ENCODE measurements at places on chromosomes 5 and 9.

DNA sequence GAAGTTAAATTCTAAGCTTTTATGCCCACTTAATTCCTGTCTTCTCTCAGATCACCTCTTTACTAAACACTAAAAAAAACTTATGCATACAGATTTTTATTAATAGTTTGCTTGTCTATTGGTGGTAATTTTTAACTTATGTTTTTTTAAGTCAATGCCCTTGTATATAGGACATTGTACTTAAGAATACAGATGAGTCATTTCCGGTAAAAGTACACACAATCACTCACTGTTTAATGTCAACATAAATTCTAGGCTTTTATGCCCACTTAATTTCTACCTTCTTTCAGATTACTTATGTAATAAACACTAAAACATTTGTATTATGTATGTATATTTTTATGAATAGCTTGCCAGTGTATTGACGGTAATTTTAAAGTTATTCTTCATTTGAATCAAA, 872.8 kb upstream of the CDH9 start:
- no peak for DNase-seq

GRCh38 chr9:35714123-35714522, 17.9 kb downstream of the TLN1 start:
- DNase-seq, result no peak

DNA sequence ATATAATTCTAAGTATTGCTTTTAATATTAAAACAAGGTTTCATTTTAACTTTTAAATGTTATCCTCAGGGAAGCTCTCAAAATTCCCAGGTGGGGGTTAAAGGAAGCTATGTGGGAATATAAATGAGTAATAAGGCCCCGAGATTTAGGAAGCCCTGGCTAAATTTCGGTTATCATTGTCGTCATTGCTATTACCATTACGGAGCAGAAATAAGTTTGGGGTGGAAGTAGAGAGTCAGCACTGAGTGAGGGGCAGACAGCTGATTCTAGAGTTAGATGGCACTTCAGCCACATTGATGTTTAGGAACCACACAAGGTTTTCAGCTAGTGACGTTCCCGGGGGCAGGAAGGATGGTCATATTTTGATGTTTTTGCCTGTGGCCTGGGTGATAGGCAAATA, 74.9 kb downstream of the NREP start:
- no peak for DNase-seq

DNA sequence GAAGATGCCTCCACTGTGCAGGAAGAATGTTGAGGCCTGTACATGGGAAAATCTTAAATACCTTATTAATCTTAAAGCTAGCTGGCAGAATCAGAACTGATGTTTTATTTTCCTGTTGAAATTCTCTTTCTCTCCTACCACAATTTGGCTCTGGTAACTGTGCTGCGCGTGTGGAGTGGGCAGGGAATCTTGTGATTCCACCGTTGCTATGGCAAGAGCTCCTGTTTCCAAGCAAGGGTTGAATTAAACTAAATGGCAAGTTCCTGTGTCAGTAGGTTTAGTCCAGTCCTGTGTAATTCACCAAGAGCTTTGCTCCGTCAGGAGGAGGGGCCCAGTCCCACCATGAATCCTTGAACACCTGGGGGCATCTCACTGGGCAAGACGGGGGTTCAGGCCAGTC, 36.4 kb downstream of the NXNL2 start:
- DNase-seq, result no peak

DNA sequence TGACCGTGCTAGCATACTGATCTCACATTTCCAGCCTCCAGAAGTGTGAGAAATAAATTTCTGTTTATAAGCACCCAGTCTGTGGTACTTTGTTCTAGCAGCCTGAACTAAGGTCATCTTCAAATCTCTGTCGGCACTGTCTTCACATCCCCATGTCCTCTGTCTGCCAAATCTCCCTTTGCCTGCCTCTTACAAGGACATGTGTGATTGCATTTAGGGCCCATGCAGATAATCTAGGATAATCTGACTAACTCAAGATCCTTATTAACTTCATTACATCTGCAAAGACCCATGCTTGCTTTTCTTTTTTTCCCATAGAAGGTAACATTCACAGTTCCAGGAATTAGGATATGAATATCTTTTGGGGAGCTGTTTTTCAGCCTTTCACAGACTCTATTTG, 132.7 kb downstream of the AOPEP start:
- DNase-seq, result no peak

- no peak for DNase-seq
These were observed 1266.7 kb downstream of the MAT2B start for GRCh38 chr5:164772122-164772521.

DNA sequence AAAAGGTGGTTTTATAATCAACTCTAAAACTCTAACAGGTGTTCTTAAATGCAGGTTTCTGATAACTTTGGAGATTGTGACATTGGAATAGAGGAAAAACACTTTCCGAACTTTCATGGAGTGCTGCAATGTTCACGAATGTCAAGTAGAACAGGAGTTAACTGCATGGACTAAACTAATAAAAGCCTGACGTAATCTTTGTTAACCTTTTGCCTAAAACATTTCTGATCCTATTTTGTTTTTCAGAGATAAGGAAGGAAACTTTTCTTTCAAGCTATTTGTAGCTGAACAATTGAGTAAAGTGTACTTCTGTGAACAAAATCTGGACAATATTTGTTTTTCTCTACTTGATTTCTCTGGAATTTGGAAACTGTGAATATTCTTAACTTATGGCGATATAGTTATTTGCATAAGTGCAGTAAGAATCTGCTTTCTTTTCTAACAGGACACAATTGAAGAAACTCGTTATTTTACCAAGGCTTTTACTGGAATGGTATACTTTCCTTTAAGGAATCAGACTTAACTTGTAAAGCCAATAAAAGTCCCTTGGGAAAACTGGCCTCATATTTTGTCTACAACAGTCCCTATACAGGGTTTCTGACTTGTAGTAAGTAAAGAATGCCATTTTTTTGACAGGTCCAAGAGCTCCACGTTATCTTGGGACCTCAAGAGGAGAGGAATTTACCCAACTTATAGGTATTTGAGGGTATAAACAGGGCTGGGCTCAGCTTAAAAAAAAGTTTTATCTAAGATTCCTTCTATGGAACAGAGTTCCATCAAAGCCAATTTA, 154.7 kb downstream of the NXNL2 start:
- no peak for DNase-seq

DNA sequence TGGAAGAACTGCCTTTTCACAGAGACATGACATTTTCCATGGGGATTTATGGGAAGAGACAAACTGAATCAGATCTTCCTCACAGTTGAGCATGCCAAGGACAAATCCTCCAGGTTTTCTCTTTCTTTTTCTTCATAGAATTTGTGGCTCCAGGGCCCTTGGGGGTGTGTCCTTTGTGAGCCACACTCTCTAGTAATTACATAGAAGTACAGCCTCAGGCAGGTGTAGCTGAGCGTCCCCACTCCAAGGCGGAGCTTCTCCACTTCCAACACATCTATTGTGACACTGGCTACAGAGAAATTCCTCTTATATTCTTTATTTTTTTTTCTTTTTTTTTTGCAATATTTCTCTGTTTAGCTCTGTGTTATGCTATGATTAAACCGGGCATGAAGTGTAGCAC, 420.5 kb upstream of the CD180 start:
- no peak for DNase-seq

- DNase-seq, result no peak
These were observed 97.6 kb downstream of the CDH10 start for GRCh38 chr5:24547132-24547531.

GRCh38 chr5:164358531-164359259, 853.3 kb downstream of the MAT2B start:
- DNase-seq, result no peak

DNA sequence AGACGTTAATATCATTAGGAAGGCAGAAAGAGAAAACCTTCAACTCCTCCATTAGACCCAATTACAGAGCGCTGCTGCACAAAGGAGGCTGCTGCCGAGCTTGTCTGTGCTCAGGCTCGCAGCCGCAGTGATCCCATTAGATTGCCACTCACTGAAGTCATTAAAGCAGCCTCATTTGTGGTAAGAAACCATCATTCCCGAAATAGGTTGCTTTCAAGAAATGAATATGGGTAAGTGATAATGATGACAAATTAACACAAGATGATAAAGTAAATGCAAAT, 137.2 kb downstream of the CAVIN4 start:
- no peak for DNase-seq

Measured in stimulated activated CD4-positive, alpha-beta T cell treated with anti-CD3 and anti-CD28 coated beads, Interleukin-4, amount 100 ng/mL, for 24 hours (primary cell).